H1 (cell line): ENCODE measurements at places on chromosomes 3 and 15. TPM values are rescaled to one million over a fixed set of nuclear protein-coding genes. Genes with fewer than 3 reads are reported as not detected.

Gene RBM6
- total RNA-seq = 80.1 and 81.2 TPM in 2 replicates

Gene ERICH6
- not detected in 2 replicates for total RNA-seq

Gene CHRM5
- total RNA-seq = not detected in 2 replicates

Gene TMEM40
- not detected in 2 replicates for total RNA-seq

Gene BLM
- total RNA-seq = 45.6 and 46.7 TPM in 2 replicates

Gene CLDN16
- not detected in 2 replicates for total RNA-seq

Gene OXTR
- 2.2 and 2.3 TPM in 2 replicates for total RNA-seq

Gene AADACL2
- total RNA-seq = not detected in 2 replicates

Gene TPM1
- 571 and 579 TPM in 2 replicates for total RNA-seq

Gene DPH3
- 33.0 and 40.1 TPM in 2 replicates for total RNA-seq

Gene SLC51A
- 7.7 and 9.8 TPM in 2 replicates for total RNA-seq

Gene RASL12
- 9.3 and 10.3 TPM in 2 replicates for total RNA-seq

Gene WDR93
- total RNA-seq = not detected in 2 replicates

Gene TRIM42
- not detected in 2 replicates for total RNA-seq

Gene PLSCR4
- total RNA-seq = 1.5 and 2.9 TPM in 2 replicates

Gene ZPLD1
- not detected in 2 replicates for total RNA-seq

Gene ASB14
- not detected in 2 replicates for total RNA-seq

Gene LTK
- 0.19 and 0.38 TPM in 2 replicates for total RNA-seq

Gene SLC28A1
- total RNA-seq = not detected in 2 replicates

Gene NR1I2
- 0.28 and 0.44 TPM in 2 replicates for total RNA-seq

Gene PPCDC
- 11.3 and 14.7 TPM in 2 replicates for total RNA-seq

Gene ATP13A5
- total RNA-seq = not detected in 2 replicates

Gene ITIH4
- 0.78 and 3.7 TPM in 2 replicates for total RNA-seq

Gene CMTM7
- 30.6 and 33.3 TPM in 2 replicates for total RNA-seq

Gene ADAMTS9
- 0.36 and 0.41 TPM in 2 replicates for total RNA-seq

Gene ADGRG7
- total RNA-seq = not detected in 2 replicates

Gene PAQR5
- total RNA-seq = 7.8 and 8.7 TPM in 2 replicates

Gene ZBTB47
- 4.0 and 4.1 TPM in 2 replicates for total RNA-seq

Gene OR5H14
- total RNA-seq = not detected in 2 replicates
